ENCODE measurements at places on chromosomes 2 and 18.

- DNase-seq: no peak
These were observed 311.9 kb upstream of the HDAC4 start for GRCh38 chr2:239712755-239713154.

DNA sequence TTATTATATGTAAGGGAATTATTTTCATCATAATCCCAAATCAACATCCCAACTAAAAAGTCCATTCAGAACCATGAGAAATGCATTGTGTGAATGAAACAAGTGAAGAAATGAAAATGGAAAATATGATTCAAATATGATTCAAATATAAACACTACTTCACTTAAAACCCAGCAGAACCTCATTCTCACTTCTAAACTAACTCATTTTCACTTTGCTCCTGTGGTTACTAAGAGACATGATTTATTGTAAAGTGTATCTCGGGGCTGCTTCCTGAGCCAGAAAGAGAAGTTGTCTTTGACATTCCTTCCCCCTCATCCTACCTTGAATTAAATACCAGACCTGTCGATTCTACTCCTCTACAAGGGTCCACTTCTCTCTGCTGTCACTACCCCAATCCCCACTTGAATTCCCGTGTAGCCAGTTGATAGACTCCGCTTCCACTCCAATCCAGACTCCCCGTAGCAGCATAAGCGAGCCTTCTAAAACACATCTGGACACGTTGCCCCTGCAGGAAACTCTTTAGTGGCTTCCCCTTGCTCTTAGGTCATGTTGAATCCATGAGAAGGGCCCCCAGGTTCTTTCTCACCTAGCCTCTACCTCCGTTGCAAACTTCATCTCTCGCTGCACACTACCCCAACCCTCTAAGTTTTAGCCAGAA lies 697.0 kb upstream of the ID2 start:
- no peak for DNase-seq

GRCh38 chr2:147648471-147648870 lies 196.4 kb upstream of the ACVR2A start:
- DNase-seq: no peak

DNA sequence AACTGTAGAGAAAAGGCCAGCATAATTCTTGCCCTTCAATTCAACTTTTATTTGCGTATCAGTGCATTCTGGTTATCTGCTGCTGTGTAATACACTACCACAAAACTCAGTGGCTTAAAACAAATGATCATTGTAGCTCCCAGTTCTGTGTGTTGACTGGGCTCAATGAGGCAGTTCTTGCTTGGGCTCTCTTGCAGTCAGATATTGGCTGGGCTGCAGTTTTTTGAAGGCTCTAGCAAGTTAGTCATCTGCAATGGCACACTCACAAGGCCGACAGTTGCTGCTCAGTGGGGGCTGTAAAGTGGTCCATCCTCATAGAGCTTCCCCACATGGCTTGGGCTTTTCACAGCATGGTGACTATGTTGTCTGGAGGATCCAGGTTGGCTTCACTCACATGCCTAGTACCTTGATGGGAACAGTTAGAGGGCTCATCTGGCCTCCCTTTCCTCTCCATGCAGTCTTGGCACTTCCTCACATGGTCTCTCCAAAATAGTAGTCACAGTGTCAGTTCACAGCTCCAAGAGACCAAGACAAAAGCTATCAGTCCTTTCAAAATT lies 110.6 kb upstream of the TNP1 start:
- no peak for DNase-seq

GRCh38 chr18:58911241-58911640 lies 46.6 kb downstream of the ZNF532 start:
- DNase-seq: no peak

- no peak for DNase-seq
These were observed 247.9 kb upstream of the SYT4 start for GRCh38 chr18:43525169-43525568.
